HuH-7 (cell line): ENCODE measurements at places on chromosomes 16 and 17.

DNA sequence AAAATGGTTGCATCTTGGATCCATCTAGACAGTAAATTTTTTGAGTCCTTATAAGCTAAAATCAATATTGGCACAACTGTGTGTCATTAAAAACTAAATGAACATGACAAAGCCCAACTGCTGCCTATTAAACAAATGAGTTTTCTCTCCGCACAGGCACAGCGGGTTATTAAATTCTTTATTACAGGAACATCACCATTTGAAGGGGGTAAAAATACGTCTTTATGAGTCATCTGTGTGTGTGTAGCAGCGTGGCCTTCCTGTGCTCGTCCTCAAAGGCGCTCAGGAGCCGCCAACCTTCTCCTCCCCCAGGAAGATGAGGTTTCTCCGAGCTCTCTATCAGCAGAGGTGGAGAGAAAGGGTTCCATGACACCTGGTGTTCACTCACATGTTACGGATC lies 62.6 kb upstream of the SDK2 start:
- DNase-seq, result no peak

DNA sequence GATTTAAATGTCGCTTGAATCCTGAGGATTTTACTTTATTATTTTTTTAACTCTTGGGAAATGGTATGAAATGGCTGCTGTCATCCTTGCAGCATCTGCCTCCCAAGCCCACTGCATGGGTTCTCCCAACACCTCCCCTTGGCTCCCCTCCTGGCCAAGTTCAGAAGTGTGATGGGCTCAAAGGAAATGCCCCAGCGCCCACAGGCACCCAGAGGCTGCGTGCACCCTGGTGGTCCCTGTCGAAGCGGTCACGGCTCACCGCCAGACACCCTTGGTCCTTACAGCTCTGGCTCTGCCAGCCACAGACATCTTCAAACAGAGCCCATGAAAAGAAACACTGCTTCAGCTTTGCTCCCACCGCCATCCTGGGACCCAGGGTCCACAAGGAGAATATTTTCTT lies 334.7 kb downstream of the SOX9 start:
- no peak for DNase-seq

- no peak for DNase-seq
These were observed 727 bp upstream of the MBTPS1 start for GRCh38 chr16:84117494-84117843.

GRCh38 chr17:2700491-2701141 lies 10.9 kb downstream of the CLUH start:
- DNase-seq, result no peak

- DNase-seq, result no peak
These were observed 9.2 kb upstream of the CISD3 start for GRCh38 chr17:38720941-38721340.

GRCh38 chr17:37743875-37744632 lies 805 bp downstream of the HNF1B start:
- peak; percentile 69 for DNase-seq

DNA sequence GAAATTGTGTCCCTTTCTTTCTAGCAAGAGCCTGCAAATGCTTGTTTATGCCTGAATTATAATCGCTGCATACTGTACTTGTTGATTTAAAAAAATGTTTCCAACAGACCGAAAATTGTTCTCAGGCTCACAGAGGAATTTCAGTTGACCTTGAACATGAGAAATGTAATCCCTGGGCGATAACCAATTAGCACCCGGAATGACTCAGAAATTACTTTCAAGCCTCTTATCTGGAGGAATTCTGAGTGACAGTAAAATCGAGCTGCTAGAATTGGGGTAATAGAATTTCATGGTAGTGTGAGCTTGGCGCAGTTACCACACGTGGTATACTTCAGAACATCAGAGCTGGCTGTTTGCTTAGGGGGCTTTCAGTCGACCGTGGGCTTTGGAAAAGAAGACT lies 139.1 kb upstream of the CACNG3 start:
- DNase-seq, result no peak
